ENCODE measurements at places on chromosomes 3 and 15.

DNA sequence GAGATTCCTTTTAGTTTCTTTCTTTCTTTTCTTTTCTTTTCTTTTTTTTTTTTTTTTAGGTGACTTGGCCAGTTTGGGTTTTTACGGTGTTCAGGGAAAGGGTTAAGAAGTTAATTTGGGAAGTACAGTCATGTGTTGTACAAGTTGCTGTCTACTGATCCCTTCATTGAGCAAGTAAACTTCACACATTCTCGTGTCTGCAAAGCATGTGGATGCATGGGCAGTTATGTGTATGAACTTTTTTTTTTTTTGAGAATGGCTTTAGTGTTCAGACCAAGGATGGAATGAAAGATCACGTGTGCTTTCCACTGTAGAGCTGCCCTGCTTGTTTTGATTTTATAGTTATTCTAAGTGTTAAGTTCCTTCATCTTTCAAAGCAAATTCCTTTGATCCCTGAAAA is 132.3 kb downstream of the PGPEP1L start:
- DNase-seq: no peak

DNA sequence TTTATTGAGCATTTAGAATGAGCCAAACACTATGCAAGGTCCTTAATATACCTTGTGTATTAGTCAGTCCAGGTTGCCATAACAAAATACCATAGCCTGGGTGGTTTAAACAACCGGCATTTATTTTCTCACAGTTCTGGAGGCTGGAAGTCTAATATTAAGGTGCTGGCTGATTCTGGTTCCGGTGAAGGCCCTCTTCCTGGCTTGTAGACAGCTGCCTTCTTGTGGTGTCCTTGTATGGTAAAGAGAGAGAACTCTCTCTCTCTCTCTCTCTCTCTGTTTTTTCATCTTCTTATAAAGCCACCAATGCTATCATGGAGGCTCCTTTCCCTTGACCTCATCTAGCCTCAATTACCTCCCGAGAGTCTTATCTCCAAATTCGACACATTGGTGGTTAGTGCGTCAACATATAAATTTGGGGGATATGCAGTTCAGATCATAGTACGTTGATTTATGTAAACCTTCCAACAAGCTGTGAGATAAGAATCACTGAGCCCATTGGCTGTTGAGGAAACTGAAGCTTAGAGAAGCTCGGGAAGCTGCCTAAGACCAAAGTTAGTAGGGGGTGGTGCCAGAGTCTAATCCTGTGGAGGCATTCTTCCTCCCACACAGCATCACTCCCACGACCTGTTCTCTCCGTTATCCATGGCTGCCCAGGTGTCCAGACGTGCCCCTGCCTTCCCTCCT is 298.0 kb upstream of the PROK2 start:
- DNase-seq: no peak

DNA sequence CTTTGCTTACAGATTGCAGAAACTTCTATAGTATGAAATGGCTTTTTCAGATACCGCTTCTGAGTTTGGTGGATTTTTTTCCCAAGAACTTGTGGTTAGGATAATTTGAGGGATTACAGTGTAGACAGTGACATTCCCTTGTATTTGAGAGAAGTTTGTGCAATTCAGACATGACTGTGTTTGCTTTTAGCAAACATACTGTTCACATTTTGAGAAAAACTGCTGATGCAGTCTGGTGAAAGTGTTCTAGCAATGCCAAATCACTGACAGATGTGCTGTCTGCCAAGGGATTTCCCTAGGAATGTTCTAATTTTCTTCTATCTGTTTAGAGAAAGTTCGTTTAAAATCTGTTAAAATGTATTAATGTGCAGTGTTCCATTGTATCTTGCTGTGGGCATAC is 652.6 kb downstream of the FHIT start:
- no peak for DNase-seq

- no peak for DNase-seq
Observed at GRCh38 chr15:59751552-59752413, 62.7 kb upstream of the BNIP2 start.

- no peak for DNase-seq
Observed at GRCh38 chr3:54917174-54917573, 10.7 kb downstream of the LRTM1 start.

GRCh38 chr3:186220365-186220764 is 111.5 kb upstream of the ETV5 start:
- no peak for DNase-seq

- no peak for DNase-seq
Observed at GRCh38 chr3:128309026-128309425, 155.7 kb downstream of the EEFSEC start.
